ENCODE measurements at places on chromosomes 6 and 20. TPM values are rescaled to one million over a fixed set of nuclear protein-coding genes. Genes with fewer than 3 reads are reported as not detected.

- DNase-seq, result no peak
These were observed 34.6 kb upstream of the PNPLA1 start for GRCh38 chr6:36235309-36235708.

DNA sequence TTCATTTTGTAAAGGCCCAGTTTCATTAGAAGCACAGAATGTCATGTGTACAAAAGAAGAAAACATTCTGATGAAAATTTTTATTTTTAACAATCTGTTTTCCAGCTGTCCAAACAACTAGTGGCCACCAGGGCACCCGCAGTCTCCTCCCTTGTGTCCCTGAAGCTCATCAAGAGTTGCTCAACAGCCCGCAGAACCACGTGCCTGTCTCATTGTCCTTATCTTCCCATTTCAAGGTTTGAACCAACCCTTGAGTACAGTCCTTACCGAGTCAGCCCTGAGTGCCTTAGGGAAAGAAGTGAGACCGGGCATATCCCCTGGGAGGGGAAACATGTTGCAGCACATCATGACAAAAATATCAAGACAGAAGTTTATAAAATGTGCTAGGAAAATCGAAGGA lies 15.9 kb upstream of the ZNF133 start:
- DNase-seq, result no peak

SYCP2 gene
- total RNA-seq, result 2.1 TPM

- no peak for DNase-seq
These were observed 62.8 kb upstream of the FOXO3 start for GRCh38 chr6:108497883-108498282.

DNA sequence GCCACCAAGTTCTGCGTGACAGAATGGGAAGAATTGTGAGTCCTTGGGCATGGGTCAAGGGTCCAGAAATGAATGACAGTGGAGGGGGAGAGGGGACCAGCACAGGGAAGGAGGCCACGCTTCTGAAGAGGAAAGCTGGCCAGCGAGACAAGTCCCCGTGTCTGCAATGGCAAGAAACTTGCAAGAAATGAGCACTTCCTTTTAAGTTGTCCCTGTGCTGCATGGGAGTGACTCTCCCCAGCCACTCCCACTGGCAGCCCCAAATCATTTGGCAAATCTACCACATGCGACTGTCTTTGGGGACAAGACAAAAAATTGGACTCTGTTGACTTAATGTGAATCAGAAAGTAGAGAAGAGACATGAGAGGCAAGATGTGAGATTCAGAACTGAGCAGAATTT lies 242.2 kb upstream of the RREB1 start:
- no peak for DNase-seq

PNPLA1 gene
- total RNA-seq, result not detected

GRCh38 chr6:69789578-69789977 lies 7.2 kb downstream of the LMBRD1 start:
- no peak for DNase-seq

TUBB2B gene
- 67.2 TPM for total RNA-seq

CYP39A1 gene
- not detected for total RNA-seq

RAB32 gene
- total RNA-seq, result 54.2 TPM

GRCh38 chr20:59818911-59819310 lies 114.5 kb downstream of the SYCP2 start:
- peak; percentile 68 for DNase-seq

OPN5 gene
- total RNA-seq, result not detected

DNA sequence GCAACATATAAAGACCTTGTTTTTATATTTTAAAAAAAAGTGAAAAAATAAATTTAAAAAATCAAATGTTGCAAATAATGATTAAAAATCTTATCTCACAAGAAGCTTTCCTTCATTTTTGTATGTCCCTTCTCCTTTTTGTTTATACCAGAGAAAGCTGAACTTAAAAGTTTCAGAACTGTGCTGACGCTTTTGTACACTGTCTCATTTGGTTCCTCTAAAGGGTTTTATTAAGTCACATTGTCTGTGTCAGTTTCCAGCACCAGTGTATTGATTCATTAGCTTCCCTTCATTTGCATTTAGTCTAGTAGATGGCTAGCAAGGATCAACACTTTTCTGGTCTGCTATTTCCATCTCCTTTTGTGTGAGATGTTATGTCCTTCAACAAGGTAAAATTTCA lies 6.7 kb downstream of the PCED1A start:
- no peak for DNase-seq

COL21A1 gene
- 60.0 TPM for total RNA-seq

GRCh38 chr20:51376111-51376510 lies 166.4 kb downstream of the NFATC2 start:
- no peak for DNase-seq

Measured in osteocyte (in vitro differentiated cells).